NCI-H2227 treated with DMSO at 0.1 percent for 48 hours (cell line): ENCODE measurements at places on chromosomes 5 and 9.
A peak's percentile ranks its signal among the peaks of the same experiment; 100 is the strongest.

GRCh38 chr9:4293293-4293941 lies 6.5 kb downstream of the GLIS3 start:
- no peak for DNase-seq

DNA sequence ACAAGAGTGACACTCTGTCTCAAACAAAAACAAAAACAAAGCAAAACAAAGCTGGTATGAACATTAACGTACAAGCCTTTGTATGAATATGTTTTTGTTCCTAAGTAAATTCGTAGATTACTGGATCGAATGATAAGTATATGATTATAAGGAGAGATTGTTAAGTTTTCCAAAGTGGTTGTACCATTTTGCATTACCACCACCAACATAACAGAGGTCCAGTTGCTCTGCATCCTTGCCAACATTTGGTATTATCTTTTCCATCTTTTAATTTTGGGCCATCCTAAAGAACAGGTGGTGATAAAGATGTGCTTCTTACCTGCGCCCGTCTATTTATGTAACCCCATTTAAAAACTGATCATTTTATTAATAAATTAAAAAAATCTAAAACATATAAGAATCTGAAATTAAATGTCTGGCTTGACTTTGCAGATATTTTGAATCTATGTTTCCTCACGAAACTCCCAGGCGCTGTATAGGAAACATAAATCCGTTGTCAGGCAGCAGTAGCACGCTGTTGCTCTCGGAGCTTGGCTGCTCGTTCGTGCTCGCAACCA lies 593 bp upstream of the NAA35 start:
- DNase-seq: no peak

DNA sequence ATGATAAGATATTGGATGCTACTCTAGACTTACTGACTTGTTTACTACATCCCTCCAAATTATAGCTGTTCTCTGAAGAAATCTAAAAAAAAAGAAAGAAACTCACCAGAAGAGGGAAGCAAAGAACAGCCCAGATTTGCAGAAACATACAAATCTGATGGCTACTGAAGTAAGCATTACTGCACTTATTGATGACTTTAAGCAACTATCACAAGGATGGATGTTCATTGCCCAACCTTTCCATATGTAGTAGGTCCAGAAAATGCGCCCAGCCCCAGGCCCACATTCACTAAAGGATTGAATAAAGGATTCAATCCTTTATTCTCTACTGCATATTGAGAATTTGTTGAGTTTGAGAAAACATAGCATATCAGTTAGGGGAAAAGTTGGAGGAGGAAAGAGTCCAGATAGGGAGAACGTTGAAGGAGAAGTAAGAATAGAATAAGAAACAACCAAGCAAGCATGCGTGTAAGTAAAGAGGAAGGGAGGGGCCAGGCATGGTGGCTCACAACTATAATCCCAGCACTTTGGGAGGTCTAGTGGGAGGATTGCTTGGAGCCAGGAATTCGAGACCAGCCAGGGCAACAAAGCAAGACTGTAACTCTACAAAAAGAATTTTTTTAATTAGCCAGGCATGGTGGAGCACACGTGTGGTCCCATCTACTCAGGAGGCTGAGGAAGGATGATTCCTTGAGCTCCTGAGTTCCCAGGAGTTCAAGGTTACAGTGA lies 33.8 kb upstream of the DTWD2 start:
- DNase-seq: peak; percentile 2

DNA sequence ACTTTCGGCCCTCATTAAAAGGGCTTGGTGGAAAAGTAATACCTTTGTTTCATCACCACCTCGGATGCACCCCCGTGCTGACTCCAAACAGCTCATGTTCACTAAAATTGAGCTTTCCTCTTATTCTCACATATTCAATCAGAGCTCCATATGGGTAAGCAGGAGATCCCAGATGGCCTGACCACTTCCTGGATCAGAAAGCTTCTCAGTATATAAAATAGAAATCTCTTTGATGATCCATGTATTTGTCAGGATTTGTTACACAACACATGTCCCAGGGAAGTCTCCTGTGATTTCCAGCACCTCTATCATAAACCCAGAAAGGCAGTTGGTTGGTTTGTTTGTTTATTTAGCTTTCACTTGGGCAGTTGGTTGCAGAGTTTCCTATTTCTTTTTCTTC lies 402.0 kb downstream of the MLLT3 start:
- no peak for DNase-seq

- DNase-seq: no peak
Observed at GRCh38 chr9:105126226-105126625, 118.2 kb upstream of the SLC44A1 start.

GRCh38 chr5:173760461-173761177 lies 127.5 kb upstream of the CPEB4 start:
- DNase-seq: no peak

GRCh38 chr9:16561121-16561520 lies 309.3 kb downstream of the BNC2 start:
- no peak for DNase-seq

DNA sequence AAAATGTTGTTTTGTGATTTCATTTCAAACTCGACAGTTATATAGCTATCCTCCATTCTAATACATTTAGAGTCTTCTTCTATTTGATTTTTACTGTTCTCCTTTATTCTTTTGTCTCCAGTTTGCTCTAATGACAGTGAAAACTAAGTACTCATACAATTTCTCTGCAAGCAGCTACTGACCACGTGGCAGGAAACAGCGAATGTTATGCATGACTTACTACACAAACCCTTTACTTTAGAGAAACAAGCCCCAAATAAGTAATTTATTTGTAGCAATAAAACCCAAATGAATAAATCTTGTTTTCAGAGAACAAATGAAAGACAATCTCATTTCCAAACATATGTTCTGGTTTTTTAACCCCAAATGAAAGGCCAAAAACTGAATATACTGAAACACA lies 41.9 kb downstream of the CDH6 start:
- no peak for DNase-seq

DNA sequence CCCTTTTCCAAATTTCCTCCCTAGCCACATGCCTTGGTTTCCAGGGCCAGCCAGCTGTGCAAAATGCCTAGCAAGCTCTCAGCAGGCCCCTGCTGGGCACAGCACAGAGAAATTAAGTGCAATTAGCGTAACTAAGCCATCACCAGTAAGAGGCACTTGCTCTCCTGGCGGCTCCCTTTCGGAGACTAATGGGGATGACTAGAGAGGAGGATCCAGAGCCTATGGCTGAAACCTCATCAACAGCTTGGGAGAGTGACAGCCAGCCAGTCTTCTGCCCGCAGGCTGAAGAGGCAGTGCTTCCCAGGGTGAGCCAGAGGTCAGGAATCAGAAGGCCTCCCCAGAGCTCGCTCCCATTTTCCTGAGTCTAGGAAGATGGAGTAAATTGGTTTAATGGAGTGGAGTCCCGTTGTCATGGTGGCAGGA lies 108.4 kb downstream of the KCNIP1 start:
- DNase-seq: peak; percentile 96

- no peak for DNase-seq
Observed at GRCh38 chr5:9192266-9192665, 353.6 kb downstream of the SEMA5A start.

- DNase-seq: no peak
Observed at GRCh38 chr9:88303721-88304451, 84.4 kb upstream of the SPIN1 start.

DNA sequence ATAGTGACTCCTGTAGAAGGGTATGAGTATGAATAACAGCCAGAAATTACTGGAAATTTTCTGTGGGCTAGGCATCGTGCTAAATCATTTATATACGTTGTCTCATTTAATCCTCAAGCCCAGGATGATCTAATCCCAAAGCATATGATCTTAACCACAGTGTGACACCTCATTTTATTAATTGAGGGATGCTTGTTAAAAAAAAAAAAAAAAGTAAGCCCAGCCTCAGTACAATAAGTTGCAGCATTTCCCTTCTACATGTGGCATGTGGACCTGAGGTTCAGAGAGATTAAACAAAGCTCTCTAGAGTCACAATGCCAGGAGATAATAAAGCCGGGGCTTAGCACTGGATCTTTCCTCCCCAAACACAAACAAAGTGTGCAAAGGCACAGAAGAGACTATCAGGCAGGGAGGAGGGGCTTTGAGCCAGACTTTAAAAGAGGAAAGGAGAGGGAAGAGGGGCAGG lies 49.5 kb downstream of the KLF4 start:
- DNase-seq: no peak

DNA sequence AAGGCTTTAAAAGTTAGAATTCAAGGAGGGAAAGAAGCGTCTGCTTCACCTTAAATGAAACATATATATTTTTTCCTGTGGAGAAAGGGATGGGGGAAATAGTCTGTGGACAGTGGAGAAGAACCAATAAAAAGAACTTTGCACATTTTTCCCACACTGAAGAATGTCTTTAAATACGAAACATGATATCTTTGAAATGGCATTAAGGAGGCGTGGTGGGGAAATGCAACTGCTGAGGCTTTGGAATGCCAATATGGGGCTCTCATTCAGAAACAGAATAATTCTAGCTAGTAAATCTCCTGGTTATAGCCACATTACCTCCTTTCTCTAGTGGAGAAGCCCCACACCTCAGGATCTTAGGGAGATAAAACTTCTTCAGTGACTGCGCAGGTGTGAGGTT lies 46.8 kb downstream of the TNC start:
- no peak for DNase-seq

GRCh38 chr9:109411798-109412352 lies 86.2 kb downstream of the PTPN3 start:
- DNase-seq: peak; percentile 24

DNA sequence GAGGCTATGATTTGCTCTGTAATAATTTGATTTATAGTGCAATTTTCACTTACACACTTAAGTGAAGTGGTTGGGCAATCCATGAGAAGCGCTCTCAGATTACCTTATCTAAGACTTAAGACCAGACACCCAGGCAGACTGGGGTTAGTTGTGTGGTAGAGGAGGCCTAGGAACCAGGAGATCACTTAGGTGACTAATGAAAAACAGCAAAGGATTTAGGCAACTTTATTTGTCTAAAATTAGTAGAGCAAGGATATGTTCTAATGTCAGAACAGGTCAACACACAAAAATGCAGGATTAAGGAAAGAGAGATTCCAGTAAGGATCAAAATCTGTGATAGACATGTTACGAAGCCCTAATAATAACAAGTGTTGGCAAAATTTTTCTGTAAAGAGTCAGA lies 913.8 kb downstream of the TLE1 start:
- peak; percentile 8 for DNase-seq

- no peak for DNase-seq
Observed at GRCh38 chr9:129071526-129072126, 9.3 kb upstream of the DOLPP1 start.

- DNase-seq: no peak
Observed at GRCh38 chr9:137820161-137820855, 57.3 kb upstream of the CACNA1B start.

DNA sequence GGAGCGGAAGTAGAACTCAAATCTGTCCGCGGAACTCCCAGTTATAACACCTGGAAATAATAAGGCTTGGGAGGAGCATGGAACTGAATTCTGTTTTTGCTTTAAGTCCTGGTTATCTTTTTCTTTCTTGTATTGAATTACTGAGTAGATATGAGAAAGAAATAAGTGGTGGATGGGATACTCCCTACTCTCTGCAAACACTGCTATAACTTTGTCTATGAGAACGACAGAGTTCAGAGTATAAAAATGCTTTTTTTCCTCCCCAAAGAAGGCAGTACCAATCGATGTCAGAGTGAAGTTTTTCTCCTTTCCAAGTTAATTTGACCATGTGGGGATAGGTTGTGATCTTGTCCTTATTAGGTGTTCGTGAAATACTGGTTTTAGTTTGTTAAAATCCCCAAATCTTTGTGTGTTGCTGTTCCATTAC lies 1.2 kb downstream of the RIC1 start:
- no peak for DNase-seq

GRCh38 chr5:109705596-109705995 lies 15.9 kb downstream of the MAN2A1 start:
- no peak for DNase-seq

GRCh38 chr5:53545744-53546143 lies 14.7 kb upstream of the NDUFS4 start:
- DNase-seq: no peak

- peak; percentile 2 for DNase-seq
Observed at GRCh38 chr5:126138281-126138931, 284.8 kb upstream of the GRAMD2B start.

GRCh38 chr9:38141746-38142591 lies 72.9 kb upstream of the SHB start:
- no peak for DNase-seq

- DNase-seq: no peak
Observed at GRCh38 chr9:13929013-13929412, 384.9 kb downstream of the NFIB start.

- DNase-seq: no peak
Observed at GRCh38 chr9:121601194-121601593, 50.2 kb upstream of the DAB2IP start.

GRCh38 chr5:132222649-132223038 lies 5.0 kb downstream of the P4HA2 start:
- DNase-seq: no peak

GRCh38 chr9:94002316-94003140 lies 47.4 kb upstream of the BARX1 start:
- DNase-seq: peak; percentile 37

- DNase-seq: no peak
Observed at GRCh38 chr9:110179734-110180133, 28.2 kb downstream of the C9orf152 start.

GRCh38 chr5:28914297-28914696 lies 1875.9 kb upstream of the CDH9 start:
- no peak for DNase-seq

- no peak for DNase-seq
Observed at GRCh38 chr5:66653325-66653724, 57.1 kb downstream of the MAST4 start.

- no peak for DNase-seq
Observed at GRCh38 chr5:152046361-152046760, 121.7 kb upstream of the GLRA1 start.

GRCh38 chr5:150491876-150492275 lies 16.1 kb upstream of the NDST1 start:
- DNase-seq: no peak

DNA sequence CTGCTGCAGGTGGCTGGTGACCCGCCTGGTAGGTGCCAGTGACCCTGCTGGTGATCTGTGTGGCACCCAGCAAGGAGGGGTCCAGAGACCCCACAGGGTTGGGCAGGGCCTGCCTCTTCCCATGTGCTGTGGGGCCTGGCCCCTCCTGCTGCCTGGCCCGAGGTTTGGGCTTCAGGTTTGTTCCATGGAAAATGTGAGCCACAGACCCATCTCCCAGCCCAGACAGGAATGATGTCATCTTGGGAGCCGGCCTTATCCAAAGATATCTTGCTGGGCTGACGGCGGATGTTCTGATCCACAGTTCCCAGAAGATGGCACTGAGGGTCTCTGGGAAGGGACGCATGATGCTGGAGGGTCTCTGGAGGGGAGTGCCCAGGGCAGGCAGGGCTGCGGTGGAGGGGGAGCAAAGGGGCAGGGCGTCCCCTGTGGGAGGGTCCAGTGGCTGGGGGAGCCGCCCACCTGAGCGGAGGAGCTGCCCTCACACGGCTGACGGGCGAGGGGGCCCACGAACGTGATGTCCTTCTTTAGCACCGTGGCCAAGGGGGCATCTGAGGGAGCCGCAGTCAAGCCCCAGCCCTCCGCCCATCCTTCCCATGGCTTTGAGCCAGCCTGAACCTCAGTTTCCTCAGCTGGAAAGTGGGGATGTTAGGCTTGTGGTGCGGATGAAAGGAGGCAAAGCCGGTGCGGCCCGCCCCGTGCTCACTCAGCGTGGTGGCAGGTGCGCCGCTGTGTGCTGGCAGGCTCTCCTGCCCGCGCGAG lies 68.1 kb downstream of the COL5A1 start:
- DNase-seq: no peak
